Esophagus squamous epithelium (tissue), 5 donors: ENCODE measurements at places on chromosomes 11 and 22. TPM values are rescaled to one million over a fixed set of nuclear protein-coding genes. Genes with fewer than 3 reads are reported as not detected.
A peak's percentile ranks its signal among the peaks of the same experiment; 100 is the strongest.

The MRGPRF gene
- total RNA-seq: 4.0 TPM

The KDM4D gene
- 0.83 TPM for total RNA-seq

The MUC2 gene
- not detected for total RNA-seq

The PNPLA3 gene
- 1.7 TPM for total RNA-seq

The SYTL2 gene
- 8.8 TPM for total RNA-seq

The SORL1 gene
- total RNA-seq: 16.4 TPM

The APLNR gene
- 0.30 TPM for total RNA-seq

The PHRF1 gene
- total RNA-seq: 26.1 TPM

- H3K4me1 ChIP-seq: peaks cover 62% of the 10 kb centered on the region
- no peaks in the 10 kb centered on the region for H3K27me3 ChIP-seq
- H3K36me3 ChIP-seq: no peaks in the 10 kb centered on the region
- H3K4me3 ChIP-seq: no peak overlapping the region
These were observed 44.0 kb downstream of the KIAA1671 start for GRCh38 chr22:24996420-24996952.

GRCh38 chr22:46574438-46574992, 37.1 kb upstream of the CELSR1 start:
- peak overlapping the region; percentile 74 for H3K27ac ChIP-seq
- no peak for DNase-seq
- no peaks in the 10 kb centered on the region for H3K27me3 ChIP-seq
- H3K4me1 ChIP-seq: peaks cover 32% of the 10 kb centered on the region
- H3K36me3 ChIP-seq: no peaks in the 10 kb centered on the region

- no peak overlapping the region for H3K27ac ChIP-seq
- DNase-seq: no peak
- no peaks in the 10 kb centered on the region for H3K27me3 ChIP-seq
- H3K36me3 ChIP-seq: peaks cover 4% of the 10 kb centered on the region
- no peak overlapping the region for H3K4me3 ChIP-seq
These were observed 12.2 kb downstream of the KCTD17 start for GRCh38 chr22:37063431-37064420.

- no peaks in the 10 kb centered on the region for H3K27me3 ChIP-seq
- no peak for DNase-seq
- no peak overlapping the region for H3K27ac ChIP-seq
- no peaks in the 10 kb centered on the region for H3K36me3 ChIP-seq
These were observed 60.1 kb upstream of the PHF21B start for GRCh38 chr22:45069925-45070324.

DNA sequence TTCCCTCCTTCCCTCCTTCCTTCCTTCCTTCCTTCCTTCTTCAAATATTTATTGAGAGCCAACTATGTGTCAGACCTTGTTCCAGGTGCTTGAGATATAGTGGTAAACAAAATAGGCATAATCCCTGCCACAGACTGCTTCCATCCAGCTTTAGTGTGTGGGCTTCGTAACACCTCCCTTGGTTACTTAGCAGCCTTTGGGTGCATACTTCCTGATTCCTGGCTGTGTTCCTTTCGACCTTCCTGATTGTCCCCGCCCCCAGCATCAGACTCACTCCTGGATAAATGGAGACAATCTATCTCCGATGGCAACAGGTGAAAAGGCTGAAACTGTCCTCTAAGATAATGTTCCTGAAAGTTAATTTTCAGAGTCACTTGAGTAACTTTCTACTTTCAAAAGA, 13.5 kb downstream of the CCDC81 start:
- H3K27ac ChIP-seq: no peak overlapping the region
- H3K27me3 ChIP-seq: no peaks in the 10 kb centered on the region
- H3K4me1 ChIP-seq: no peaks in the 10 kb centered on the region
- DNase-seq: no peak
- no peak overlapping the region for H3K4me3 ChIP-seq

- H3K27ac ChIP-seq: no peak overlapping the region
- no peaks in the 10 kb centered on the region for H3K27me3 ChIP-seq
- H3K4me3 ChIP-seq: no peak overlapping the region
- no peaks in the 10 kb centered on the region for H3K36me3 ChIP-seq
These were observed 2.8 kb upstream of the OR51M1 start for GRCh38 chr11:5380740-5381342.

GRCh38 chr11:88310246-88310645, 27.3 kb downstream of the CTSC start:
- H3K36me3 ChIP-seq: no peaks in the 10 kb centered on the region
- H3K4me3 ChIP-seq: no peak overlapping the region
- no peak for DNase-seq
- H3K4me1 ChIP-seq: no peaks in the 10 kb centered on the region
- no peak overlapping the region for H3K27ac ChIP-seq

DNA sequence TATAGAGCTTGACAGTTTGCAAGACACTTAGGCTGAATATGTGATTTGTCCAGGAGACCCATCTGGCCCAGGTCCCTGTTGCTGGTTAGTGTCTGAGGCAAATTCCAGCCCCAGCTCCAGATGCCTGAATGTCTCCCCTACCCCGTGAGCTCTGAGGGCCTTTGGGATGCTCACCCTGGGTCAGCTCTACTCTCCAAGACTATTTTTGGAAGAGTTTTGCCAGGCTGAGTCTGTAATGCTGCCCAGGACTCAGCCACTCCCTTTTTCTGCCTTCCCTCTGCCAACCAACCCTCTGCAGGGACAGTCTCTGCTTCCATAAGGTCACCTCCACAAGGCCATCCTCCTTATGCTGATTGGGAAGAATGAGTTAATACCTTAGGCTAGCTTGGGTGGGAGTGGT, 66.3 kb downstream of the CABIN1 start:
- H3K36me3 ChIP-seq: peaks cover 7% of the 10 kb centered on the region
- no peaks in the 10 kb centered on the region for H3K27me3 ChIP-seq
- no peak overlapping the region for H3K4me3 ChIP-seq
- DNase-seq: no peak
- no peaks in the 10 kb centered on the region for H3K4me1 ChIP-seq

GRCh38 chr22:26981541-26981940, 324.2 kb downstream of the MIAT start:
- no peak overlapping the region for H3K4me3 ChIP-seq
- no peaks in the 10 kb centered on the region for H3K4me1 ChIP-seq
- no peaks in the 10 kb centered on the region for H3K36me3 ChIP-seq
- no peak for DNase-seq
- H3K27ac ChIP-seq: no peak overlapping the region

GRCh38 chr11:2574043-2574552, 125.7 kb downstream of the KCNQ1OT1 start:
- no peak overlapping the region for H3K4me3 ChIP-seq
- no peak overlapping the region for H3K27ac ChIP-seq
- no peak for DNase-seq
- no peaks in the 10 kb centered on the region for H3K36me3 ChIP-seq

DNA sequence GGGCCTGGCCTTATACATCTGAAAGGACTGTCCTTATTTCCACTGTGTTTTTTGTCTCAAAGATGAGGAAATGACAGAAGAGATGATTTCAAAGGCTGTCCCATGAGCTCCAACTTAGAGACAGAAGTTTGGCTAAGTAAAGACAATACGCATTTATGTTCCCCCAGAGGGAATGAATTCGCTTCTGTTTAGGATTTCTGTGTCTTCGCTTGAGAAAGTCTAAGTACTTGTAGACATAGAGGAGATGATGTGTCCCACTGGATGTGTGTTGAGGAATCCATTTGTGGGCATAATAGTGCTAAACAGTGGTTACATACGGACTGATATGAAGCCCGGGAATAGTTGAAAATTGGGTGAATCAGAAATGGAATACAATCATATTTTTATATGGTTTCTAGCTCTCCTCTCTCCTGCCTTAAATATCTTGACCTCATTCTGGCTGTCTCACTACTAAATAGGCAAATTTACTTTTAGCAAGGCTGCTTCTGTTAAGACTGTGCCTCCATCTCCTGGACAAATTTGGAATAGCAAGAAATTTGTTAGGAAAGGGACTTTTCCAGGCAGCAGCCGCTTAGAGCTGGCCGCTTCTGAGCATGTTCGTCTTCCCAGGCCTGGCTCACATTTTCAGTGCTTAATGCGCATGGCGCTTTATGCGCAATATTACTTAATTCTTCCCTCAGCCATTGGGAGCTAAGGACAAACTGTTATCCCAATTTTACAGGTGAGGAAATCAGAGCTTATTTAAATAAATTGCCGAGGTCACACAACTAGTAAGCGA, 1.9 kb upstream of the PEX26 start:
- DNase-seq: no peak

DNA sequence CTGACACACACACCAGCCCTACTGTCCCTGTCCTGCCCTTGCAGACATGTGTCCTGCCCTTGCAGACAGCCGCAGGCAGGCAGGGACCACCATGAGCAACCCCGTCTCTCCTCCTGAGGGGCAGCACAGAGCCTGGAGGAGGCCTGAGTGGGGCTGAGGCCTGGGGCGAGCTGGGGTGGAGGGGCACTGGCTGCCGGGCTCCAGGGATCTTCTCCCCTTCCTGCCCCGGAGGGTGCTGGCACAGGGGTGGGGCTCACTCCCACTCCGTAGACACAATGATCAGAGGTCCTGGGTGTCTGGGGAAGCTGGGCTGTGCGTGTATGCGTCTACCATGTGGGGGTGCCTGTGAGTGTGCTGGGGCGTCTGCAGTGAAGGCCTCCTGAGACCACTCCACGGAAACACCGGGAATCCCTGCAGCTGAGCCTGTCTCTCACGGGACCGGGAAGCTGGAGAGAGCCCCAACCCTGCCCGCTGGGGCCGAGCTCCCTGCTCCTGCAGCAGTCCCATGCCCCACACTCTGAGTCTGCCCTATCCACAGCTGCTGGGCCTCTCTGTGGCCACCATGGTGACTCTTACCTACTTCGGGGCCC, 588 bp downstream of the TSPAN32 start:
- H3K4me1 ChIP-seq: peaks cover 36% of the 10 kb centered on the region
- no peaks in the 10 kb centered on the region for H3K27me3 ChIP-seq
- H3K4me3 ChIP-seq: peak overlapping the region; percentile 51
- H3K27ac ChIP-seq: peak overlapping the region; percentile 42
- DNase-seq: no peak

DNA sequence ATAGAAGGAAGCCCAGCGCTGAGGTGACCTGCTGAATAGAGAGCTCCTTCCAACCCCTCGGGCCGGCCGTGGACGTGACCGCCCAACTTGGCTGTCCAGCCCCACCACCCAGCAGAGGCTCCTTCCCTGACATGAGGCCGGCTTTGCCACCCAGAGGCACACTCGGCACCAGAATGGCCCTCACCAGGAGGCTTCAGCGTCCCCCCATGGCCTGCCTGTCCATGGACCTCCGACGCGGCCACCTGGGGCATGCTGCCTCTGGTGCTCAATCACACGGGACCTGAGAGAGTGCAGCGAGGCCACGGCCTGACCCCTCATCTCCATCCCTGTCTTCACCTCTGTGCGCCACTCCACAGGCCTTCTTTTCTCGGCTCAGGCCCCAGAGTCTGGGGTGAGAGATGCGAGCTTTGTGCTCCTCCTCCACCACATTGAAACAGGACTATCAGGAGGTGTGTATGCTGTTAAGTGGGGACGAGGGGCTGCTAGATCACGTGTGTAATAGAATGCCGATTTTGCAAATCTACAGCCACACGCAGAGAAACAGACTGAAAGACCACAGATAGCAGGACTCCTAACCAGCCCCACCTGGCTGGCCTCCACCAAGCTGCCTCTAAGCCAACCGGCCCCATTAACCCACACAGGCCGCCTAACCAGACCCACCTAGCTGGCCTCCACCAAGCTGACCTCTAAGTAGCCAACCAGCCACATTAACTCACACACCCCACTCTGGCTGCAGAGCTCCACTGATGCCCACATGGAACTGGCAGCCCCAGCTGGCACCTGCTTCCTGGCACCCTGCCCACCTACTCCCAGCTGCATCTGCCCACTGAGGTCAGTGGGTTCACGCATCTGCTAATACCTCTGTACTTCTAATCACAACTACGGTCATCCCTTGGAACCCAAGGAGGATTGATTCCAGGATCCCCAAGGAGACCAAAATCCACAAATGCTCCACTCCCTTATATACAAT, 20.7 kb downstream of the LINC01488 start:
- no peaks in the 10 kb centered on the region for H3K27me3 ChIP-seq
- peaks cover 17% of the 10 kb centered on the region for H3K4me1 ChIP-seq

DNA sequence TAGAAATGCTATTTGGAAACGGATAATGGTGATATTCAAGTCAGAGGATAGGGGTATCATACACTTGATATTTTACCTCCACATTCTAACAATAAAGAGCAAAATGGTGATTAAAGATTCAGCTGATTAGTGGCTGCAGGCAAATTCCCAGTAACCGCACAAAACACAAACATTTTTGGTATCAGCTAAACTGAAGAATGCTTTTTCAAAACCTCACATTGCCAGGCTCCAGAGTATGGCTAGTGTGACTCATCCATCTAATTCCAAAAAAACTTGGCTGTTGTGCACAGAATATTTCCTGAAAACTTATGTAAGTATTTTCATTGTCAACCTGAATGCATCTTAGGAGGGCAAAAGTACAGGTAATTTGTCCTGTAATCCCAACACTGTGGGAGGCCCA, 10.9 kb downstream of the SRPRA start:
- no peak for DNase-seq
- H3K27me3 ChIP-seq: no peaks in the 10 kb centered on the region
- peaks cover under 1% of the 10 kb centered on the region for H3K36me3 ChIP-seq
- no peak overlapping the region for H3K27ac ChIP-seq

GRCh38 chr11:95734009-95734572, 55.5 kb downstream of the FAM76B start:
- H3K27me3 ChIP-seq: no peaks in the 10 kb centered on the region
- DNase-seq: no peak
- no peaks in the 10 kb centered on the region for H3K36me3 ChIP-seq
- no peak overlapping the region for H3K27ac ChIP-seq
- H3K4me3 ChIP-seq: no peak overlapping the region

DNA sequence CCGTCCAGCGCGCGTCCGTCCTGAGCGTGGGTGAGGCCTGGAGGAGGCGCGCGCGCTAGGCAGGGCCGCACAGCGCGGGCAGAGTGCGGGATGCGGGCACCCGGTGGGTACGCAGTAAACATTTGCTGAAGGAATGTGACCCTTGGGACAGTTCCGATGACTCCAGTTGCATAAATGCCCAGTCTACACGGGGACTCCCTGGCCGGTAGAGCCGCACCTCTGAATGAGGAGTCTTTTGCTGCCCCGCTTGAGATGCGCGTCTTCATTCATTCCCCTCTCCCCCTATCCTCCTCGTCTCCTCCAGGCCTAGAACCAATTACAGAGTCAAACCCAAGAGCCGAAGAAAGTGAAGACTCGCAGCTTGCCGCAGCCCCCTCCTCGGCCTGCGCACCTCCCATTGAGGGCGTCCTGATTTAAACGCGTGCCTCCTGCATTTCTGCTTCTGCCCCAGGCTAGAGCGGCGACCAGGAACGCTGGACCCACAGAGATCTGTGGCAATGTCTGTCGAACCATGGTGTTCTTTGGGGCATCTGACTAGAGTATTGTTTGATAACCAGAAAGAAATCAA, 729 bp upstream of the CHKB start:
- no peaks in the 10 kb centered on the region for H3K36me3 ChIP-seq
- H3K27me3 ChIP-seq: no peaks in the 10 kb centered on the region
- DNase-seq: no peak
- peak overlapping the region; percentile 94 for H3K27ac ChIP-seq

DNA sequence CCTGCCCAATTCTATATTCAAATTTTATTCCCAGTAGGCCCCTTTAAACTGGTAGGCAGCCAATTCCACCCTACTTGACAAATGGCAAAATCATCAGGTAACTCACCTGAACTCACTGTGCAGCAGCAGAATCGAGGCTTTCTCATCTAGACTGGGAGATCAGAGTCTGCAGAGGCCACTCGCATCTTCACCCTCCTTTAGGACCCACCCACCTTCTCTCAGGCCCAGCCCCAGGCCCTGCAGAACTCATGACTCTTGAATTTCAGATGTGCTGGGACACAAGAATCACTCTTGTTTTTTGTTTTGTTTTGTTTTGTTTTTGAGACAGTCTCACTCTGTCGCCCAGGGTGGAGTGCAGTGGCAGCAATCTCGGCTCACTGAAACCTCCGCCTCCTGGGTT, 38.8 kb downstream of the MICAL3 start:
- no peaks in the 10 kb centered on the region for H3K36me3 ChIP-seq
- DNase-seq: no peak
- peaks cover 3% of the 10 kb centered on the region for H3K4me1 ChIP-seq
- no peak overlapping the region for H3K4me3 ChIP-seq
